Activated CD4-positive, alpha-beta T cell treated with anti-CD3 and anti-CD28 coated beads for 36 hours (primary cell): ENCODE measurements at places on chromosomes 4 and X. TPM values are rescaled to one million over a fixed set of nuclear protein-coding genes. Genes with fewer than 3 reads are reported as not detected.

RS1 gene
- total RNA-seq, result not detected

KLB gene
- not detected for total RNA-seq

MAPK10 gene
- 0.19 TPM for total RNA-seq

DAPP1 gene
- 25.9 TPM for total RNA-seq

IBSP gene
- total RNA-seq, result not detected

ADH7 gene
- not detected for total RNA-seq

CRMP1 gene
- total RNA-seq, result not detected

KCND1 gene
- total RNA-seq, result 2.8 TPM

TRAM1L1 gene
- not detected for total RNA-seq

REELD1 gene
- total RNA-seq, result 0.16 TPM

KDR gene
- not detected for total RNA-seq

DCHS2 gene
- total RNA-seq, result 0.05 TPM

GAGE12E gene
- total RNA-seq, result not detected

RADX gene
- 14.7 TPM for total RNA-seq

ZNF711 gene
- total RNA-seq, result 0.90 TPM

DRD5 gene
- not detected for total RNA-seq

SOD3 gene
- not detected for total RNA-seq

RBM3 gene
- 164 TPM for total RNA-seq

GAGE12D gene
- not detected for total RNA-seq

PRR32 gene
- not detected for total RNA-seq

CLDN34 gene
- not detected for total RNA-seq

VCX3A gene
- not detected for total RNA-seq
